ENCODE measurements at places on chromosomes 12 and 14.

DNA sequence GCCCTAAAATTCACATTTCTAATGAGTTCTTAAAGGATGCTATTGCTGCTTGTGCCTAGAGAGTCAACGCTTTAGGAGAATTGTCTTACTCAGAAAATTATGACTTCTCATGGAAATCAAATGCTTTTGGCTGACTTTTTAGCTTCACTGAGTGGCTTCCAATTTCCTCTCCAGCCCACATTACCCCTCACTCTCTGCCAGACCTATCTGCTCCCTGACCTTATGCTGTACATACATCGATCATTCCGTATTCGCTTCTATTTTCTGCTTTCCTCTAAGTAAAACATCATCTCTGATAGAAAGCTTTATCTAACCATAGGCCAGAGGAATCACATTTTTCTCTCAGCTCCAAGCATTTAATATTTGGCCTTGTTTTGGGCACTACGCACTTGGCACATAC lies 12.5 kb upstream of the SMCO3 start:
- DNase-seq = no peak

DNA sequence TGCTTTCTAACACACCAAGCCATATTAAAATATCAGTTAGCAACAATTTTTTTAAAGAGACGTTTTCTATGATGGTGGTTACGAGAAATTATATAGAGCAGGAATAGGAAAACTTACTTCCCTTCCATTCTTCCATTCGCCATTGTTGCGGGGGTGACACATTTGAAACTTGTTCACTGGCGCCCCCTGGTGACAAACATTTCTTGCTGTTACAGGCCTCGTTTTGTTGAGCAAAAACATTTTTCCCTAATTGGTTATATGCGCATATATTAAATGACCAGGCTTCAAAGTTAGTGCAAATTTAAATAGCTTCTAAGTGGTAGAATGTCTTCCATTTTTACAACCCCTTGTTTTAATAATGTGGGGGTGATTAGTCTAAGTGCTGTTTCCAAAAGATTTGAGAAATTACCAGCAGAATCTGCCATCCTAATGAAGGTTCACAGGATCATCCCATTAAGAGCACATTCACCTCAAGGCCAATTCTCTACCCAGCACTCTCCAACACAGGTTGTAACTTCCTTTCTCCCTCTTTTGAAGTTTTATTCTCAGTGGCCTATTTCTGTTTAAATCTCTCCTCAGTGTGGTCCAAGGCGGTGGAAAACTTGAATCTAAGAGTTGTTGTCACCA lies 1124.7 kb downstream of the FLRT2 start:
- DNase-seq = no peak

GRCh38 chr14:55238019-55238680 lies 33.1 kb upstream of the FBXO34 start:
- DNase-seq = no peak

GRCh38 chr14:65772921-65773574 lies 360.5 kb downstream of the FUT8 start:
- DNase-seq = no peak

DNA sequence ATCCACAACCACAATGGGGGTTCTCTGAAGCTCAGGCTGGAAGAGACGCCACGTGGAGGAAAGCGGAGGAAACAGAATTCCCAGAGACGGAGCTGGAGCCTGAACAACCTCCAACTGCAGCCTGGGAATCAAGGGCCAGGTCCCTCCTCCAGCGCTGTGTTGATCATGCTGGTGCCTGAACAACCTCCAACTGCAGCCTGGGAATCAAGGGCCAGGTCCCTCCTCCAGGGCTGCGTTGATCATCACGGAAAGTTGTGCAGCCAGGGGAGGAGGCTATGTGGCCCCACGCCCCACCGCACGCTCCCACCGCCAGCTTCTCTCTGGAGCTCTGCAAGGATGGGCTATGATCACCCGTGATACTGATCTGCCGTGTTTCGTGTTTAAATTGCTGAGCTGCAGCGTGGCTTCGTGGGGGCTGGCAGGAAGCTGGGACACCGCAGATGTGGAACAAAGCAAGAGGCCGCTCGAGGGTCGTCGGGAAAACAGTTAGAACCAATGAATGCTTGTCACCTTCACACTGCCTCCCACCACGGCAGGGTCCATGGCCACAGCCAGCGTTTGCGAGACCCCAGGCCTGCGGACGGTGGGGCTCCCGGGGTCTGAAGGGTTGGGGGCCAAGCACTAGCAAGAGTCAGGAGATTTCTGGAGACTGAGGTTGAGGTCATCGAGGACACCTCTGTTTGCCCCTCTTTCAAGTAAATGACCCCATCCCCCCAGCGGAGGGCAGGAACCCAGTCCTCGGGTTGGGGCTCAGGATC lies 51.8 kb upstream of the FBRSL1 start:
- no peak for DNase-seq

GRCh38 chr14:56137849-56138248 lies 19.6 kb downstream of the PELI2 start:
- no peak for DNase-seq

DNA sequence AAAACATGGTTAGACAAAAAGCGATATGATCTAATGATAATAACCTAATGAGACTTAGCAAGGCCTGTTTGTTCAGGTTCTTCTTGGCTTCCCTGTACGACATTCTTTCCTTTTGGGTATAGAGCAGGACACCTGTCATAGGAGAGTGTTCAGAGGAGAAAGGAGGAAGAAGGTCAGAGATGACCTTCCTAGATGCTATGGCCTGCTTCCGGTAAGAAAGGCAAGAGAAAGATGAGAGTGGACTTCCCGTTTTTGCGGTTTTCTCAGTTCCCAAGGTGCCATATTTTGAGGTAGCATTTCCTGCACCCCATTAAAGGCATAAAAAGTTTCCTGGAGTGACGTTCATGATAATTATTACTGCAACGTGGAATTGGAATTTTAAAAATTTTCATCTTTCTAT lies 8.7 kb downstream of the CLEC4E start:
- DNase-seq = no peak

GRCh38 chr12:71250166-71250565 lies 92.4 kb upstream of the TSPAN8 start:
- no peak for DNase-seq

DNA sequence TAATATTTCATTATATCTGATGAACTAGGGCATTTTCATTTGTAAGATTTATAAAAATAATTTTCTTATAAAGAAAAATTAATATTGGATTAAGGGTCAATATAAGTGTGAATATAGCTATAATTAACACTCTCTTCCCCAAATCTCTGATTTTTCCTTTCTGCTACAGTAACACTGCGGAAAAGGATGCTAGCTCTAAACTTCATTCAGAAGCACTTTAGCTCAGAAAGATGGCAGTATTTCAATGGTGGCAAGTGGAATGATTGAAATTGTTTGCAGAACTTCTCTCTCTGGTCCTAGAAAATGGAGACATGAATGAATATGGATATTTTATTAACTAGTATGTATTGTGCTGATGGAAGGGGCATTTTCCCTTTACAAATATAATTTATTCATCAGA lies 8.4 kb downstream of the NPAS3 start:
- DNase-seq = no peak

DNA sequence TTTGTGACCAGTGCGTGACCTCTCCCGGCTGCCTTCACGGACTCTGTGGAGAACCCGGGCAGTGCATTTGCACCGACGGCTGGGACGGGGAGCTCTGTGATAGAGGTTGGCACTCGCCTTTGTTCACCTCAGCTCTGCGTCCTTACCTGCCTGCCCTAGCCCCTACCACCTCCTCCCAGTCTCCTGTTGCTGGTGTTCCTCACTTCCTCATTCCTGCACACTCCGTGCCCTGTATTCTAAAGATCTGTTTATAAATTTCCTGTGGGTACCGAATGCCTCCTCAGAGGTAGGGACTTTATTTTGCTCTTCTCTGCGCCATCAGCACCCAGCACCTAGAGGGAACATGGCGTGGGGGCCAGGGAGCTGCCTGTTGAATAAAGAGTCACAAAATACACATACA lies 2.3 kb downstream of the DLK1 start:
- no peak for DNase-seq

- no peak for DNase-seq
Observed at GRCh38 chr12:47882781-47883546, 21.8 kb downstream of the VDR start.

DNA sequence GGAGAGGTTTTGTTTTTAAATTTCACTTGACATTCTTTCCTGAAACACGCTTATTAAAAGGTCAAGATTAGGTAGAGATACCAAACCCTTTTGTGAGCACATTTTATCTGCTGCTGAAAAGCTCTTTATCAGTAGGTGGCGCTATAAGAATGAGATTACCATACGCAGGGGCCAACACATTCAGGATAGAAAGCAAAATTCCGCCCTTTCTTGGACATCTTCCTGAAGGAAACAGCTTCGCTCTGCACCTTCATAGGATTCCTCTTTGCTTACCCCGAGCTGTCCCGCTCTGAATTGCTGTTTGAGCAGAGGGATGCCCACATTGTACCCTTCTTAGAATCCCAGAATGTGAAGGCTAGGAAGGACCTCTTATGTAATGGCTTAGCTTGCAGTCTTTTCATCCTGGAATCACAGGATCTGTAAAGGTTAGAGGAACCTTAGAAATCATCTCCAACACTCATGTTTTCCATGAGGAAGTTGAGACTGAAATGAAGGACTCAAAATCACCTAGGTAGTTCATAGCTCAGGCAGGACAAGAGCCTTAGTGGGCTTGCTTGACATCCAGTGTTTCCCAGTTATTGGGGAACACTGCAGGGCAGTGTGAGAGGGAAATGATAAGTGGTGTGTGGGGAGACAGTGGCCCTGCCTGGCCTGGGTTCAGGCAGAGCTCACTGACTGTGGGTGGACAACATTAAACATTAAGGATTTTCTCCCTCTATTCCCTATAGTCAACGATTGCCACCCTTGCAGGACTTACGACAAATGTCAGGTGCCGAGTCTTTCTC lies 38.7 kb upstream of the CRY1 start:
- no peak for DNase-seq

DNA sequence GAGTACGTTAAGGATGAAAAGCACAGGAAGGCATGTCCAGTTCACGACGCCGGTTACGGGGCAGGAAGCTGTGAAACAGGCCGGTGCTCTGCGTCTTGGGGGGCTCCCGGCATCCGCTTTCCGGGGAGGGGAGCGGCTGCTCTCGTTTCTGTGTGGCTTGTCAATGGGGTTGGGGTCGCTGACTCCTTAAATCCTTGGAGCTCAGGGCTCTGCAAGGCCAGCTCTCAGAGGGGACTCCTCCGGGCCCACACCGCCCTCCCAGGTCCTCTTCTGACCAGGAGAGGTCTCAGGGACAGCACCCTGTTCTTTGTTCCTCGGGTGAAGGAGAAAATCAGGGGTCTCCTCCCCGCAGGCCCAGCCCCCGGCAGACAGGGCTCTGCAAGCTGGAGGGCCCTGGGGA lies 78.1 kb downstream of the GALNT9 start:
- no peak for DNase-seq

DNA sequence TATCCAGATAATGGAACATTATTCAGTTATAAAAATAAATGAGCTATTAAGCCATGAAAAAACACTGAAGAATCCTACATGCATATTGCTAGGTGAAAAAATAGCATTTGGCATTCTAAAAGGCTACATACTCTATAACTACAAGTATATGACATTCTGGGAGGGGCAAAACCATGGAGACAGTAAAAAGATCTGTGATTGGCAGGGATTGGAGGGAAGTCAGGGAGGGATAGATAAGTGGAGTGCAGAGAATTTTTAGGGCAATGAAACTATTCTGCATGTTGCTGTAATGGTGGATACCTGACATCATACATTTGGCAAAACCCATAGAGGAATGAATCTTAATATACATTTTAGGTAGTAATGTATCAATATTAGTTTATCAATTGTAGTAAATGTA lies 63.1 kb upstream of the SLC38A2 start:
- no peak for DNase-seq

GRCh38 chr12:109612975-109613502 lies 39.4 kb downstream of the MVK start:
- DNase-seq = no peak

GRCh38 chr12:41621291-41621690 lies 433.2 kb downstream of the PDZRN4 start:
- DNase-seq = no peak

GRCh38 chr12:132393245-132393795 lies 63.9 kb upstream of the GALNT9 start:
- DNase-seq = no peak

GRCh38 chr14:103627073-103628025 lies 1.7 kb upstream of the KLC1 start:
- DNase-seq = no peak

DNA sequence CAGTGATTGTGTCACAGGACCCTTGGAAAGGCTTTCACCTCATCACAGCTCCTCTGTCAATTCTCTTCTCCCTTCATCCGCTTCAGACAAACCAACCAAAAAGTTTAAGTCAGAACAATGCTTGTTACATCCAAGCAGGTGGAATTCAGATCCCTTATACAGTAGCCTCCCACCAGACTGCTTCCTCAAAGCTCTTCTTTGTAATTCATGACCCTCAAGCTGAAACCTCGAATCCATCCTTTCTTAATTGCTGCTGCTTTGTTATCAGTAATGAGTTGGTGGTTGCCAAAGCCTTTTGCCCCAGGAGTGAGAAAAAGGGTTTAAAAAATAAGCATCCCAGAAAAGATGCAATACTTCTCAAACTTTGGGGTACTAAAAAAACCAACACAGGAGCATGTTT lies 9.5 kb downstream of the BEST3 start:
- no peak for DNase-seq

DNA sequence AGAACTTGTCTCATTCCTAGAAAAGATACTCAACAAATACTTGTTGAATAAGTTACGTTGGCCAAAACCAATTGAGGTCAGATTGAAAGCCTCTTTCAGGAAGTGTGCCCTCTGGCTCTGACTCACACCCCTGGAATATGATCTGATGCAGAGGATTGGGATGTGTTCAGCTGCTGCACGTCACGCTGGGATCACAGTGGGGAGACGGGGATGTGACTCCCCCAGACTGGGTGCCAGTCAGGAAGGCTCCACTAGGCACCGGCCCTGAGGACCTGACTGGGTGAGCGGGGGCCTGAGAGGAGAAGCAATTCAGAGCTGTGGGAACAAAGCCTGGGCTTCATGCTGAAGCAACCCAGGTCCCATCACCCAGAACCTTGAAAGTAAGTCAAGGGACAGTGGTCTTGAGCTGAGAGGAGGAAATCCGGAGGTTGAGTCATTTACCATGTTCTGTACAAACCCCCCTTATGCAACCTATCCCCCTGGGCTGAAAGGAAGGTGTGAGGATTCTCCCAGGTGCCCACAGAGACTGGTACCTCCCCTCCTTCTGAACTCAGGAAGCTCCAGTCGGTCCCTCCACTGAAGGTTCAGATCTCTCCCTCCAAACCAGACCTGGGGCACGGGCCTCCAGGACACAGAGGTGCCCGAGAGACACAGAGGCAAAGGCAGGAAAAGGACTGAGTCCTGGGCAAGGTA lies 3.9 kb downstream of the CEBPE start:
- DNase-seq = no peak

DNA sequence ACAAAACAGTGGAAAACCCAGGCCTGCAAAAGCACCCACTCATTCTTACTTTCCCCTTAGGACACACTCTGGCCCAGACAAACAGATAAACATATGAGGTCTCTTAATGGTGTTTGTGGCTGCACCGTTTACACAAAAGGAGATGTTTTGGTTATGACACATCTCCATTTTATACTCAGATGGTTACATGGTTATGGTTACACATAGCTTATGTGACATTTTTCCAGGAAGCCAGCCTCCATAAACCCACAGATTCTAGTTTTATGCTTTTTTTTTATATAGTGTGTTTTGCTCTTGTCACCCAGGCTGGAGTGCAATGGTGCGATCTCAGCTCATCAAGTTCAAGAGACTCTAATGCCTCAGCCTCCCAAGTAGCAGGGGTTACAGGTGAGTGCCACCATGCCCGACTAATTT lies 3.5 kb upstream of the KLRD1 start:
- no peak for DNase-seq

GRCh38 chr12:43155376-43155775 lies 396.6 kb downstream of the ADAMTS20 start:
- DNase-seq = no peak
